Hematopoietic multipotent progenitor cell treated with erythropoietin and hydrocortisone succinate and interleukin-3 and kit ligand, for 17 days (in vitro differentiated cells): ENCODE measurements at places on chromosomes 7 and 10.

DNA sequence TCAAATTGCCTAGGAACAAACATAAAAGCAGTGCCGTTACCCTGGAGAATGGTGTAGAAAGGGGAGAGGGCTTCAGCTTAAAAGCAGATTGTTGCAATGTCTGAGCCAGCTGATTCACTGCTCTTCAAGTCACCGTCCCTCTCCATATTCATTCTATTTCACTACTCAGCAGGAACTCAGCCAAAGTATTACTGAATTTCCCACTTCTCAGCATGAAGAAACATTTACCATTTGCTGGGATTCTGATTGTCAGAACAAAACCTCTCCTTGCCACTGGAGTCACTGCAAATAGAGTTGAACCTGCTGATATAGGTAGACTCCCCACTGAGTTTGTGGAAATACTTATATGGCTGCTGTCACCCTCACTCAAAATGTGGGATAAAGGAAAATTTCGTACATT lies 71.7 kb downstream of the PPP1R17 start:
- no peak for DNase-seq

GRCh38 chr7:67019562-67020390 lies 23.1 kb downstream of the TYW1 start:
- peak; percentile 66 for DNase-seq

DNA sequence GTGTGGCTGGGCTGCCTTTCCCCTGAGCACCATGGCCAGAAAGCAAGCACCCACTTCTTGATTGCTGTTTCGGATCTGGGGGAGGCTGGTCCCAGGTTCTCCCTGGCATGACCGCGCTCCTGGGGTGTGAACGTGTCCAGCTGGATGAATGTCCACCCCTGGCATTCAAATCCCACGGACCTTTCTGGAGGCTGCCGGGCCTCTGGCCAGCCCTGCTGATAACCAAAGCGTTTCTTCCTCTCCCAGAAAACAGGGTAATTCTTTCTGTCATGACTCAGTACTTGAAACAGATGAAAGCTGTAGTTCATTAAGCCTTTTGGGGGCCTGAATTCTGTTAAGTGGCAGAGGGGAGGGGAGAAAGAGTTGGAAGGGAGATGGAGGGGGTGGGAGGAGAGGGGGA lies 73.1 kb upstream of the SAMD8 start:
- no peak for DNase-seq

DNA sequence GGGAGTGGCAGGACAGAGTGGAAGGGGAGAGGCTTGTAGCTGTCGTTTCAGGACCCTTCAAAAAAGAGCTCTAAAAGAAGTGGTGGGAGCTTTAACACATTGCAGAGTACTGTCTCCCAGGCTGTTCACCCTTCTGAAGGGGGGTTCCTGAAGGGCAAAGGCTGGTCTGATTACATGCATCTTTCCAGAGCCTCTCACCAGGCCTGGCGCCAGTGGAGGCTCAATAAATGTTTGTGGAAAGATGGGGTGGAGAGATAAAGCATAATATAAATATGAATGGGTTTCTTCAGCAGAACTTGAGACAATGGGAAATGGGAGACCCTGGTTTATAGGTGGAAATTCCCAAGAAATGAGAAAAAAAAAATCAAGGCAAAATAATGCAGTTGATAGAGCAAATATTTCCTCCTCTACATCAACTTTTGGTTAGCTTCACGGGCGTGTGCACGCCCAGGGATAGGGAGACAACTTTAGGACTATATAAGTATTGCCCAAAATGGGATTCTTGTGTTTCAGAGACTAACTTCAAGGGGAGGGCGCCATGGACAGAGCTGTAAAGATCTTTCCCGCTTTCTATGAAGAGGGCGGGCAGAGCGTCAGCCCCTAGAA lies 613 bp upstream of the BUB3 start:
- DNase-seq: no peak

DNA sequence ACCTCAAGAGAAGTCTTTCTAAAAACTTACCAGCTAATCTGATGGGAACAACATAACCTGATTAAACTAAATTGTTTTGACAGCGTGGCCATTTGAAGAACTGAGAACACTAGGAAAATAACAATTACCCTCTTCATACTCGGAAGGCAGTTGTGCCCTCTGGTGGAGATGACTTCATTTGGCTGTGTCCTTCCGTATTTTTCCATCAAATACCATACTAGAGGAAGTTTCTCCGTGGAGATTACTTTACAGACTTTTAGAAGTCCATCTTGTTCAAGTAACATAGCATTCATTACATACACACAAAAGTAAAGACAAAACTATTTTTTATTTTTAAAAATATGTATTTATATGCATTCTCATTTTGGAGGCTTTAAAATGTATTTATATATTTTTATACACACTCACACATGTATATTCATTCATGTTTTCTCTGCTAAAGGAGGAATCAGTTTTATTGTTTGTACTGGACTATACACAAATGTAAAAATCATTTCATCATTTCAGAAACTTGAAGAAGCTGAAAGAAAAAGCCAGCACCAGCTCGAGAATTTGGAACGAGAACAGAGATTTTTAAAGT lies 25.2 kb downstream of the SMNDC1 start:
- peak; percentile 78 for DNase-seq

- no peak for DNase-seq
Measured at GRCh38 chr7:151387161-151388006, 22.5 kb downstream of the WDR86 start.

DNA sequence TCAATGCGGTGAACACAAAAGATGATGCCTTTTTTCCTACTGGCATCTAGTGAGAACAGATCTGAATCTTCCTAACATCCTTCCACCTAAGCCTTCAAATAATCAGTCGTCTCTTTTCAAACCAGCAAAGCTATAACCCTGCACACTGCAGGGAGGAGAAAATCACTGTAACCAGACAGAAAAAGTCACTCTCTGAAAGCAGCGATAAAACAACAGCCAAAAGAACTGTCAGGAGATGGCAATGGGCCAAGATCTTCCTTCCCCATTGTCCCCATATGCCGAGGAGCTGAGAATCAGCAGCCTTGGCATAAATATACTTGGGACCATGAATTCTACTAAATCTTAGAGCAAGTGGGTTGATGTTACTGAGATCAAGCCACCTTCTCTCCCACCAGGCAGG lies 13.1 kb downstream of the FZD9 start:
- no peak for DNase-seq

DNA sequence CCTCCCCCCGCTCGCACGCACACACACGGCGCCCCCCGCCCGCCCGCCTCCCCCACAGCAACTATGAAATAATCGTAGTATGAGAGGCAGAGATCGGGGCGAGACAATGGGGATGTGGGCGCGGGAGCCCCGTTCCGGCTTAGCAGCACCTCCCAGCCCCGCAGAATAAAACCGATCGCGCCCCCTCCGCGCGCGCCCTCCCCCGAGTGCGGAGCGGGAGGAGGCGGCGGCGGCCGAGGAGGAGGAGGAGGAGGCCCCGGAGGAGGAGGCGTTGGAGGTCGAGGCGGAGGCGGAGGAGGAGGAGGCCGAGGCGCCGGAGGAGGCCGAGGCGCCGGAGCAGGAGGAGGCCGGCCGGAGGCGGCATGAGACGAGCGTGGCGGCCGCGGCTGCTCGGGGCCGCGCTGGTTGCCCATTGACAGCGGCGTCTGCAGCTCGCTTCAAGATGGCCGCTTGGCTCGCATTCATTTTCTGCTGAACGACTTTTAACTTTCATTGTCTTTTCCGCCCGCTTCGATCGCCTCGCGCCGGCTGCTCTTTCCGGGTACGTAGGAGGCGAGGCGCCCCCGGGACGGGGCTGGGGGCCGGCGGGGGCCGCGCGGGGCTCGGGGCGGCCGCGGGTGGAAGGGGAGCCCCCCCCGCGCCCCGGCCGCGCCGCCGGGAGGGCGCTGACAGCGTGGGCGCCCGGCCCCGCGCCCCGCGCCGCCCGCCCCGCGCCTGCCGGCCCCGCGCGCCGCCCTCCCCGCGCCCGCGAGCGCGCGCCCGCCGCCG lies 441 bp downstream of the BMI1 start:
- peak; percentile 60 for DNase-seq

DNA sequence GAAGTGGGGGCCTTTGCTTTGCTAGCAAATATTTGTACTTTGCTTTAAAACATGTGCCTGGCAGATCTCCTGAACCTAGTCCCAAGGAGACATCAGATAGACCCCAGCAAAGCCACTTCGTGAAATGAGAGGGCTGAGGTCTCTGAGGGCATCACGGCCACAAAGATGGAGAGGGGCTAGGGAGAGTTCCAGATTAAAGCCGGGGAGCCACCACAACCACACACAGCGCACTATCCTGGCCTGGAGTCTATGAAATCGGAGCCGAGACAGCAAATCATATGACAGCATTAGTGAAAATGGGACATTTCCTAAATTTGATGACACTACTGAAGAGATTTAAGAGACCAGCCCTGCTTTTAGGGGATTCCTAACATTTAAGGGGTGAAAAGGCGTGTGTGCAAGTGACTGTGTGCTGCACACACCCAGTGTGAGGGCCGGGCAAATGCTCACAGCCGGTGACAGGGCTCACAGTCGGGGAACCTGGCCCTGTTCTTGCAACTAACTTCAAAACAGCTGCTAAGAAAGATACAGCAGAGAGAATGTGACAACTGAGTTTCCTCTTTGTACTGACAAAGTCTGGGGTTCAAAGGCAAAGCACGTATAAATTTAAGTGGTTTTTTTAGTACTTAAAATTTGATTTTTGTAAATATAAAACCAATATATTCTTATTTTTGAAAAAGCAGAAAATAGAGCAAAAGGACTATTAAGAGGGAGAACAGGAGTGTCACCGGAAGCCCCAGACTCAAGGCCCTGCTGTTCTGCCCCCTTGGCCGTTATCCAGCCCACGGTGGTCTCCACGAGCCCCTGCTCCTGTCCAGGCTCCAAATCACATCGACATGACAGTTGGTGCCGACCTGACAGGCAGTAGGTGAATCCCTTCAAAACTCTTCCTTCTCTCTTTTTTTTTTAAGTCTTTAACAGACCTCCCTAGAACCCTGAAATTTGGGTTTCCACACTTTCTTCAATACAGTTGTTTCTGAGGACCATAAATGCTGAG lies 49.5 kb downstream of the VIPR2 start:
- no peak for DNase-seq

DNA sequence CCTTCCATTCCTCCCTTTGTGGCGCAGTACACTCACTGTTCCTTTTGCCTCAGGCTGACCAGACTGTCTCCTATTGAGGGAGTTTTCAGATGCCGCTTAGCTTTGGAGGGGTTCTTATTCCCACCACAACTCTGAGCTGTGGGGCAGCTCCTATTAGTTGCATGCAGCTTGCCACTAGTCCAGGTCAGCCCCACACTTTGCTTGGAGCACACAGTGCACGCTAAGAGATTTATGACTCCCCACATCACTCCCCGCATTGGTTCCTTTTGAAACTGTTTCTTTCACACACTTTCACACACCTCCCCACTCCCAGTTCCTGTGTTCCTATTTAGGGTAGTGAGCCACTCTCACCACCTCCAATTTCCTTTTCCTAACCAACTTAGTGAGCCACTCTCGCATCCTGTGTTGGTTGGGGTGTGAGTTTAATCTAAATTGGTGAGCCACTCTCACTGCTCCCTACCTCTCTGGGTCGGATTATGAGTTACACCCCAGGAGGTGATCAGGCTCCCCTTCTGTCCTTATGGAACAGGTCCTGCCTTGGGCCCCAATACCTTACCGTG lies 10.4 kb upstream of the ZNF485 start:
- no peak for DNase-seq

- DNase-seq: no peak
Measured at GRCh38 chr7:139948587-139949335, 114.0 kb downstream of the PARP12 start.

DNA sequence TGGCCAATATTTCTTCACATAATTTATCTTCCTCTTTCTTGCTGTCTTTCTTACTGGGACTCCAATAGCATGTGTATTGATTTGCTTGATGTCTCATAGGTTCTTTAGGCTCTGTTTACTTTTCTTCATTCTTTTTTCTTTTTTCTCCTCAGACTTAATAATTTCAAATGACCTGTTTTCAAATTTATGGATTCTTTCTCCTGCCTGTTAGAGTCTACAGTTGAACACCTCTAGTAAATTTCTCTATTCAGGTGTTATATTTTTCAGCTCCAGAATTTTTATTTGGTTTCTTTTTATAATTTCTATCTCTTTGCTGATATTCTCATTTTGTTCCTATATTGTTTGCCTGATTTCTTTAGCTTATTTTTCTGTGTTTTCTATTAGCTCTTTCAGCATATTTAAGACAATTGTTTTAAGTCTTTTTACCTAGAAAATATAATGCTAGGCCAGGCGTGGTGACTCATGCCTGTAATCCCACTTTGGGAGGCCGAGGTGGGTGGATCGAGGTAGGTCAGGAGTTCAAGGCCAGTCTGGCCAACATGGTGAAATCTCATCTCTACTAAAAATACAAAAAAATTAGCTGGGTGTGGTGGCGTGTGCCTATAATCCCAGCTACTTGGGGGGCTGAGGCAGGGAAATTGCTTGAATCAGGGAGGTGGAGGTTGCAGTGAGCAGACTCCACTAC lies 61.9 kb upstream of the TNS3 start:
- DNase-seq: no peak

DNA sequence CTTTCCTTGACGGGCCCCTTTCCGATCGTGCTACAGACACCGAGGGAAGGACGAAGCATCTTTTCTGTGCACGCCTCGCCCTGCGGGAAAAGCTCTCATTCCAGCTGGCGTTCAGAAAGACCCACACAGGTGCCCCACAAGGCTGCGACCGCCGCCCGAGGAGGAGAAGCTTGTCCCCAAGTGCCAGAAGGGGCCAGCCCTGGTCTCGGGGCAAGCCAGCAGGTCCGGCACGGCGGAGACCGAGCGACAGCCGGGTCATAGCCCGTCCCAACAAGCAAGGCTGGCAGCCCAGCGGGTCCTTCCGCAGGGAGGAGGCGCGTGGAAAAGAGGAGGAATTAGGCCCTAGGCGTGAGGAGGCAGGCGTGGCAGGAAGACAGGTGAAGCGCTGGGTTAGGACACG lies 62.7 kb downstream of the TNRC18 start:
- no peak for DNase-seq

DNA sequence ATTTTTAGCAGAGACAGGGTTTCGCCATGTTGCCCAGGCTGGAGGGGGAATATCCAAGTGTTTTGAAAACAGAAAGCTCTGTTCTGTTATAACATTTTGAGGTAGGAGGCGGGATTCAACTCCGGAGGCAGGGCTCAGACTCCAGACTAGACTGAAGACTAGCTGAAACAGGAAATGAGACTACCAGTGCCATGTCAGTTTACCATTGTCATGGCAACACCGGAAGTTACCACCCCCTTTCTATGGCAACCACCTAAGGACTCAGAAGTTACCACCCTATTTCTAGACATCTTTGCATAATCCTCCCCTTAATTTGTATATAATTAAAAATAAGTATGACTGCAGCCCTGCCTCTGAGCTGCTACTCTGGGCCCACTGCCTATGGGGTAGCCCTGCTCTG lies 1069.1 kb upstream of the AUTS2 start:
- DNase-seq: no peak

GRCh38 chr10:59907537-59907917 lies 1.2 kb upstream of the CCDC6 start:
- no peak for DNase-seq

DNA sequence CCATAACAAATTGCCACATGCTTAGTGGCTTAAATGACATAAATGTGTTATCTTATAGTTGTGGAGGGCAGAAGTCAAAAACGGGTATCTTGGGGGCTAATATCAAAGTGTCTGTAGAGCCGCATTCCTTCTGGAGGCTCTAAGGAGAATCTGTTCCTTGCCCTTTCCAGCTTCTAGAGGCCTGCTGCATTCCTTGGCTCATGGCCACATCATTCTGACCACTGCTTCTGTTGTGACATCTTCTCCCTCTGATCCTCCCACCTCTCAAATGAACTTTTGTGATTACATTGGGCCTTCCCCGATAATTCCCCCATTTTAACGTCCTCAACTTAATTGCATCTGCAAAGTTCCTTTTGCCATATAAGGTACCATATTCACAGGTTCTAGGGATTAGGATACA lies 76.1 kb downstream of the CYP26A1 start:
- no peak for DNase-seq

GRCh38 chr7:12025246-12025645 lies 185.8 kb upstream of the TMEM106B start:
- DNase-seq: no peak
